Endothelial cell of umbilical vein (primary cell): ENCODE measurements at places on chromosomes 13 and 19. TPM values are rescaled to one million over a fixed set of nuclear protein-coding genes. Genes with fewer than 3 reads are reported as not detected.

Gene RFC3
- polyA plus RNA-seq: 5.2 and 7.3 TPM in 2 replicates

Gene CILP2
- polyA plus RNA-seq: 0.01 and 0.03 TPM in 2 replicates

Gene ZNF546
- polyA plus RNA-seq: 0.33 and 1.0 TPM in 2 replicates

Gene C2CD4C
- polyA plus RNA-seq: 0.25 and 0.33 TPM in 2 replicates

DNA sequence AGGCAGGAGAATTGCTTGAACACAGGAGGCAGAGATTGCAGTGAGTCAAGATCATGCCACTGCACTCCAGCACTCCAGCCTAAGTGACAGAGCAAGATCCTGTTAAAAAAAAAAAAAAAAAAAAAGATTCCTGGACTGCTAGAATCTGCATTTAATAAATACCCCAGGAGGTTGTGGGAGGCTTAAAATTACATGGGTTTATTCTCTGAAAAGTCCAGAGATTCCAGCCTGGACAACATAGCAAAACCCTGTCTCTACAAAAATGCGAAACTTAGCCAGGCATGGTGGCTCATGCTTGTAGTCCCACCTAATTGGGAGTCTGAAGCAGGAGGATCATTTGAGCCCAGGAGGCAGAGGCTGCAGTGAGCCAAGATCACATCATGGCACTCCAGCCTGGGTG, 9.5 kb upstream of the SLC1A5 start:
- no peaks in the 10 kb centered on the region for H3K27me3 ChIP-seq
- H3K36me3 ChIP-seq: no peaks in the 10 kb centered on the region
- no peak for DNase-seq
- no peak overlapping the region for H3K4me3 ChIP-seq

- no peaks in the 10 kb centered on the region for H3K27me3 ChIP-seq
- no peaks in the 10 kb centered on the region for H3K4me1 ChIP-seq
- no peak overlapping the region for H3K4me3 ChIP-seq
These were observed 9.9 kb downstream of the CDC16 start for GRCh38 chr13:114244637-114245036.

DNA sequence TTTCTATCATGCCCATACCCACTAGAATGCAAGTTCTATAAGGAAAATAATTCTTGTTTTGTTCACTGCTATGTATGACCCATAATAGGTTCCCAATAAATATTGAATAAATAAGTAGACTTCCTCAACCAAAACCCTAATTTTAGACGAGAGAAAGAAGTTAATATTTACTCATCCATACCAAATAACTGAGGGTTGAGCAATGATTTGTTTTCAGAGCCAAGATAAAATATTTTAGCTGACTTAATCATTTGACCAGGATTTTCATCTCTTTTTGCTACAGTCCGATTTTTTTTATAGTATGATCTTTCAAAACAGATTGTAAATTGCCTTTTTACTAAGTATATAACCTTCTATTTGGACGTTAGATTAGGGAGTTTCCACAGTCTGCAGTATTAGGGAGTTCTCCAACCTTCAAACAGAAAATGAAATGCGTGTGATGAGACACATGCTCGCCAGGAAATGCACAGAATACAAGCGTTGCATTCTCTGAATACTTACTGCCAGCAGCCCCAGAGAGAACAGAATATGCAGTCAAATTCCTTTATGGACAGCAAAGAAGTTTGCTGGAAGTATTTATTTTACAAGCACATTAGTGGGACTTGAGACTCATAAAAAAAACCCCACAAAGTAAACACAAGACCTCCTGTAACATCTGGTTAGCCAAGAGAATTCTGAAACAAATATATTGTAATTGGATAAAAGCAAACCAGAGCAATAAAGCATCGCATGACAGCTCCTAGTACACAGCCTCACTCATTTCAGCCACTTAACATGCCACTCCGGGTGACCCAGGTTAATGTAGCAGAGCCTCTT, 230.0 kb downstream of the MYO16 start:
- H3K27me3 ChIP-seq: no peaks in the 10 kb centered on the region
- no peaks in the 10 kb centered on the region for H3K4me1 ChIP-seq
- H3K27ac ChIP-seq: no peak overlapping the region
- H3K4me3 ChIP-seq: no peak overlapping the region
- H3K36me3 ChIP-seq: no peaks in the 10 kb centered on the region

DNA sequence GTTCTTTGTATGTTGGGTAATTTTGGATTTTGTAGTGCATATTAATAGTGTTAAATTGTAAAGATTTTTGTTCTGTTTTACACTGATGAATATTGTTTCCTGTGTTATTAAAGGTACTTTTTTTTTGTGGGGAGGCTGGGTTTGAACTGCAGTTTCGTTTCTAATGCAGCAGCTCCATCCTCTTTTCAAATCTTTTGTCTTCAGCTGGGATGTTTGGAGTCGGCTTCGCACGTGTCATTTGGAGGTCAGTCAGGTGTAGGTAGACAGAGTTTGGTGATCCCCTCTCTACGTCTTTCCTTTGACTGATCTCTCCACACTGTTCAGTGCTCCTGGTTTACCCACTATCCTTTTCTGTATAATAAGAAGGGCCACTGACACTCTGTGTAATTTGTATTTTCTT, 30.3 kb downstream of the TDRD3 start:
- no peaks in the 10 kb centered on the region for H3K4me1 ChIP-seq
- no peak overlapping the region for H3K27ac ChIP-seq
- H3K4me3 ChIP-seq: no peak overlapping the region
- H3K27me3 ChIP-seq: no peaks in the 10 kb centered on the region
- no peak for DNase-seq
- no peaks in the 10 kb centered on the region for H3K36me3 ChIP-seq

GRCh38 chr13:94305934-94306333, 173.5 kb downstream of the DCT start:
- DNase-seq: no peak
- peaks cover 32% of the 10 kb centered on the region for H3K4me1 ChIP-seq
- H3K27me3 ChIP-seq: no peaks in the 10 kb centered on the region
- no peaks in the 10 kb centered on the region for H3K36me3 ChIP-seq
- no peak overlapping the region for H3K4me3 ChIP-seq
- H3K27ac ChIP-seq: no peak overlapping the region

- peak; percentile 38 for DNase-seq
- H3K4me3 ChIP-seq: no peak overlapping the region
- peaks cover 22% of the 10 kb centered on the region for H3K4me1 ChIP-seq
- H3K27me3 ChIP-seq: no peaks in the 10 kb centered on the region
- H3K27ac ChIP-seq: no peak overlapping the region
- no peaks in the 10 kb centered on the region for H3K36me3 ChIP-seq
These were observed 118.3 kb downstream of the LHFPL6 start for GRCh38 chr13:39484506-39485313.

DNA sequence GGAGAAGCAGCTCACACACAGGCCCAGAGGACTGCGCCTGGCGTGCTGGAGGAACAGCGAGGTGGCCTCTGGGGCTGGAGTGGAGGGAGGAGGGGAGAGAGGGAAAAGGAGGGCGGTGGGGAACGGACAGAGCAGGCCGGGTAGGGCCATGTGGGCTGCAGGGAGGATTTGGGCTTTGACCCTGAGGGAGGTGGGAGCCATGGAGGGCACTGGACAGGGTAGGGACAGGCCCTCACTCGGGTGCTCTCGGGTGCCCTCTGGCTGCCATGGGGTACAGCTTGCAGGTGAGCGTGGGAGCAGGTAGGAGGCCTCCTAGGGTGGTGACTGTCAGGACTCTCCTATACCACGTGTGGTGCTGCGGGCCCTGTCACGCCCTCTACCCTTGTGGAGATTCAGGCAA, 22.8 kb downstream of the PLIN4 start:
- DNase-seq: no peak
- peaks cover 4% of the 10 kb centered on the region for H3K36me3 ChIP-seq
- H3K27me3 ChIP-seq: no peaks in the 10 kb centered on the region
- H3K4me1 ChIP-seq: no peaks in the 10 kb centered on the region

DNA sequence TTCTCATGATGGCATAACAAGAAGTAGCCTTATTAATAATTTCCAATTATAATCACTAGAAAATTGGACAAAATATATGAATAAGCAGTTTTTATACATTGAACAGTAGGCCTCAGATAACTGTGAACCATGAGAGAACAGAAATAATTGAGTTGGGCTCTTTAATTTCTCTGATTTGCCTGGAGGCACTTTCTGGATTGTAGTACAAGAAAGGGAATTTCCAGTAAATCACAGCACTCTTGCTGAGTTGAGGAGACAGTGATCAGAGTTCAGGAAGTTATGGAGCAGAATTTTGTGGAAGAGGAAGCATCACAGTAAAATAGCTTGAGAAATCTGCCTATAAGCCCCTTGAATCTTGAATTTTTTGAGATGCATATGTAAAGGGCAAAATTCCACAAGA, 216.2 kb downstream of the MAB21L1 start:
- H3K27me3 ChIP-seq: no peaks in the 10 kb centered on the region
- no peaks in the 10 kb centered on the region for H3K4me1 ChIP-seq
- H3K27ac ChIP-seq: no peak overlapping the region
- H3K36me3 ChIP-seq: no peaks in the 10 kb centered on the region
- H3K4me3 ChIP-seq: no peak overlapping the region
- DNase-seq: no peak

GRCh38 chr13:85277748-85278147, 521.5 kb downstream of the SLITRK6 start:
- DNase-seq: peak; percentile 67
- H3K36me3 ChIP-seq: no peaks in the 10 kb centered on the region
- no peaks in the 10 kb centered on the region for H3K27me3 ChIP-seq
- peaks cover 2% of the 10 kb centered on the region for H3K4me1 ChIP-seq
- H3K4me3 ChIP-seq: no peak overlapping the region

DNA sequence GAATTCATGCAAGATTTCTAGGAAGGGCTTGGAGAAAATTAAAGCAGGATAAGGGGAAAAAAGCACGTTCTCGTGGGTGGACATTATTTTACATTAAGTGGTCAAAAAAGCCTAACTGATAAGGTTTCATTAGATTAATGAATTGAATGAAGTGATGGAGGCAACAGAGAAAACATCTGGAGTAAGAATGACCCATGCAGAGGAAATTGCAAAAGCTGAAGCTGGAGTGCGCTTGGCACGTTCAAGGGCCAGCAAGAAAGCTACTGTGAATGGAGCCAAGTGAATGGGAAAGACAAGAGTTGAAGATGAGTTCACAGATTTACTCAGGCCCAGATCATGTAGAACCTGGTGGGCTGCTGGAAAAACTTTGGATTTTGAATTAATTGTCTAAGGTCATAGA, 777.9 kb downstream of the DACH1 start:
- no peaks in the 10 kb centered on the region for H3K4me1 ChIP-seq
- no peak for DNase-seq
- no peaks in the 10 kb centered on the region for H3K27me3 ChIP-seq
- no peak overlapping the region for H3K4me3 ChIP-seq
- no peaks in the 10 kb centered on the region for H3K36me3 ChIP-seq
